ENCODE measurements at places on chromosomes 6 and 20.

DNA sequence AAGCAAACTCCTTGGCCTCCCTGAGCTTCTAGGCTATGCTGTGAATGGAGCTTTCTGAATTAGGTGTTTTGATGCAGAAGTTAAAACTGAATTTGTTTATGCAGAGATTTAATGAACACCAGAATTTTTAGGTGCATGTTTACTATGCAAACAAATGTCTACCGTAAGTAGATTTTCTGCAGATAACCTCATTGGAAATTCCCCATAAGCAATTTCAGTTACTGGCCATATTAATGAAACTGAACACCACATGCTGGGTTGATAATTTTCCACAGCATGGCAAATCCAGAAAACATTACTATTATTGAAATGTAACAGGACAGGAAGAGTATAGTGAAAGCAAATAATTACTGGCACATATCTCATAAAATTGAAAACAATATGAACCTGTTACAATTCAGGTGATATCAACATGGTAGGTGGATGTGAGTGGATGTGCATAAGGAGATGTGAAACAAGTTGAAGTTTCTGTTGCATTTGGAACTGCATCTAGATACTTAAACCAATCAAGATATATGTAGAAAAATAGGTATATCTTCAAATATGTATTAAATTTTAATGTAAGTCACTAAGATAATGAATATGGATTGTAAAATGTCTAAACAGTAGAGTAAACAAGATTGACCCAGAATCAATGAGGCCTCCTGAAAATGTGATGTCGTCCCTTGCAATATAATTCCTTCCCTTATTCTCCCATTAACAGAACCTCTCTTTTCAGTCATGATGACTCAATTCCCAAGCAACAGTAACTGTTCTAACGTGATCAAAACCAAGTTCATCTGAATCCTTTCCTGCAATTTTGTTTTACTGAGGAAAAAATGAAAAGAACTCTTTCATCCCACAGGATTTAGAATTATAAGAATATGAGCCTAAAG lies 11.0 kb downstream of the PTCHD4 start:
- no peak for DNase-seq

DNA sequence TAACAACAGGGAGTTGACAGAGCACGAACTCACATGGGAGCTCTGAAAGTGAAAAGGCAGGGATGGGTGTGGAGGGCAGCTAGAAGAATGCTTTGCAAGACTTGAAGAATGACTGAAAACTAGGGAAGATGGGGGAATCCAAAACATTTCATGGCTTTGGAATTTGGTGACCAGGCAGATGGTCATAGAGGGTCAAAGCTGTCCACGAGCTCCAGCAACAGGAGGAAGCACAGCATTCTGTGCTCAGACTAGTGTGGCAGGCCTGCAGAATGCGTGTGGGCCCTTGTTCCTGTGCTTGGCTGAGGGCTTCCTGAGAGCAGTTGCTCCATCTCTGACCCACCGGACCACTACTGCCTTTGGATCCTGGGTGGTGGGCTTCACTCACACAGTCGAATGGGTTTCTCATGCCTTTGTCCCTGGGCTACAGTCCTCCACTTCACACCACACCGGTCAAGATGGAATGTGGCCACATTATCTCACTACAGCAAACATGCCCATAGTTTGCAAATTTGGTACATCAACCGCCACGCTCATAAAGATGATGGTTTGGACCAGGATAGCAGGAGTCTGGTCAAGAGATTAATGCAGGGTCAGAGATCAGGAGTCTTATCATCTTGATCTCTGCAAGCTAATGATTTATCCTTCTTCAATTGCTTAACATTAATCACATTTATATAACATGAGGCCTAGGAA lies 100.7 kb downstream of the SGK1 start:
- DNase-seq, result no peak

GRCh38 chr20:1807394-1807793 lies 87.8 kb upstream of the SIRPA start:
- no peak for DNase-seq

DNA sequence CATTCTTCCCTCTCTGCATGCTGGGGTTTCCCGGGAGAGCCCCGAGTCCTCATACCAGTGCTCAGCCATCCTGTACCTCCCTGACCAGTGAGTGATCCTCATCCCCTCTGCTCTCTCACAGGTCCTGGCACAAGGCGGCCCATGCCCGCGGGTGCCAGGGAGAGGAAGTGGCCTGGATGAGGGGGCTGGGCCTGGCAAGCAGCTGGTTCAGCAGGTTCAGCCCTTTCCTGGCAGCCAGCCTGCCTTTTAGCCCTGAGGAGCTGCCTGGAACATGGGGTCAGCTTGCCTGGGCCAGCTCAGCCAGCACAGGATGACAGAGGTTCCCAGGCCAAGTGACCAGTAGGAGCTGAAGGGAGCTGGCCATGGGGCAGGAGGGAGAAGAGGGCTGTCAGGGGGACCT lies 10.9 kb downstream of the MOCS1 start:
- DNase-seq, result no peak

DNA sequence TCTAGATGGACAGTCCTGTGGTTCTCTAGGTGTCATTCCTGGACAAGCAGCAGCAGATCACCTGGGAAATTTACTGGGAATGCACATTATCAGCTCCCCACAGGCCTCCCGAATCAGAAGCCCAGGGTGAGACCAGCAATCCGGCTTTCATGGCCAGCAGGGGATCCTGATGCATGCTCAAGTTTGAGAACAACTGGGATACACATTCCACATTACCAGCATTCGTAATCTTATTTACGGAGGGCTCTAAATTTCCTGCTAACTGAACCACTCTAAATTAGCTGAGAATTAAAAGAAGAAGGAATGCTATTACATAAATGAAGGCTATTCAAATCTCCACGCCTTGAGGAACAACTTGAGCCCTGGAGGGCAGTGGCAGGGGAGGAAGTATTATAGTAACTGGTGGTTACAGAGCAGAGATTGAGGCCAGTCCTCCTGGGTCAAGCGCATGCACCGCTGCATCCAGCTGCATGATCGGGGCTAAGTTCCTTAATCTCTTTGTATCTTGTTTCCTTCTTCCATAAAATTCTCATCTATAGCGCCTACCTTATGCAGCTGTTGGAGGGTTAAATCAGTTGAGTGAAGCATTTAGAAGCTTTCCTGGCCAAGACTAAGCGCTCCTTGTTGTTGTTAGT lies 403.7 kb downstream of the CDH26 start:
- no peak for DNase-seq
